ENCODE measurements at places on chromosomes 16 and 17.

- DNase-seq, result no peak
These were observed 573 bp downstream of the CHST6 start for GRCh38 chr16:75494661-75495075.

DNA sequence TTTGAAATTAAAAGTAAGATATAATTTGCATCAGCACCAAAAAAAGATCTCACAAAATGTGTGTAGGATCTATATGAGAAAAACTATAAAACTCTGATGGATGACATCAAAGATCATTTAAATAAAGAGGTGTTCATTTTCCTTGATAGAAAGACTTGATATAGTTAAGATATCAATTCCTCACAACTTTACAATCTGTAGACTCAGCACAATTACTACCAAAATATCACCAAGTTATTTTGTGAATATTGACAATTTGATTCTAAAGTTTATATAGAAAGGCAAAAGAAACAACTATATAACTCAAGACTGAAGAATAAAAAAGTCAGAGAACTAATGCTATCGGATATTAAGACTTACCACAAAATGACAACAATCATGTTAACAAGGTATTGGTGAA is 638.9 kb downstream of the HS3ST4 start:
- DNase-seq, result no peak

DNA sequence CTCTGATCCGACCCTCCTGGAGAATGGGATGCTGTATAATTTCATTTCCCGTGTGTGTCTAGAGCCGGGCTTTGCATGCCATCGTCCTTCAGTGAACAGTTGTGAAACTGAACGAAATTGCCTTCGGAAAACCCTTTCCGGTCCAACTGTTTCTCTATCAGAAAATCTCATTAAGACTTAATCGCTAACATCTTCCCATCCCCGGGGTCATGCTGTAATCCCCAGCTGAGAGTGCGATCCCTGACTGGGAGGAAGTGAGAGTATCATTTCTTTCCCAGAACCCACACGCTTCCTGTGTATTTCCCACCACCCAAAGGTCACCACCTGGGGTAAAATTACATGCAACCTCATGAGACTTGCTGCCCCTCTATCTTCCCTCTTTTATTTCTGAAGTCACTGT is 75.6 kb upstream of the RBFOX1 start:
- DNase-seq, result peak; percentile 62

GRCh38 chr17:81348097-81349055 is 46.9 kb upstream of the BAHCC1 start:
- DNase-seq, result no peak

- DNase-seq, result no peak
These were observed 233.9 kb downstream of the ZNF423 start for GRCh38 chr16:49622084-49622390.
